ENCODE measurements at places on chromosomes 13 and 19.

GRCh38 chr13:25766991-25767390 is 284.8 kb downstream of the SHISA2 start:
- no peak for DNase-seq

GRCh38 chr13:70183041-70183440 is 74.8 kb upstream of the KLHL1 start:
- no peak for DNase-seq

- peak; percentile 32 for DNase-seq
Measured at GRCh38 chr13:36420437-36420891, 11.8 kb upstream of the CCNA1 start.

DNA sequence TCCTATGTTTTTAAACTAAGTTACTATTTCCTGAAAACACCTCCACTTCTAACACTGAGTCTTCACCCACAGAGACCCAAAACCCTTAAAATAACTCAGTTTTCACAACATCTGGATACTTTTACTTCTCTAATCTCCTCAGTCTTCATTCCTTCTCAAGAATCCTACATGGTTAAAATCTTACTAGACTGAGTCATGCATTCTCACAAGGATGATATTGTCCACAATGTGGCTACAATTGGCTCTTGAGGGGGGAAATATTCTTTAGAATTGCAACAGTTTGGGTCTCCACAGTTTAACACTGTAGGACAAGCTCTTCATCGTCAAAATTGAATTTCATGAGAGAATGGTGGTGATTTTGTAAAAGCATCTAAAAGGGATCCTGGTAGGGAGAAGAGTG is 397.1 kb downstream of the SLITRK5 start:
- DNase-seq: no peak

- DNase-seq: no peak
Measured at GRCh38 chr13:42996584-42996983, 4.5 kb upstream of the EPSTI1 start.

DNA sequence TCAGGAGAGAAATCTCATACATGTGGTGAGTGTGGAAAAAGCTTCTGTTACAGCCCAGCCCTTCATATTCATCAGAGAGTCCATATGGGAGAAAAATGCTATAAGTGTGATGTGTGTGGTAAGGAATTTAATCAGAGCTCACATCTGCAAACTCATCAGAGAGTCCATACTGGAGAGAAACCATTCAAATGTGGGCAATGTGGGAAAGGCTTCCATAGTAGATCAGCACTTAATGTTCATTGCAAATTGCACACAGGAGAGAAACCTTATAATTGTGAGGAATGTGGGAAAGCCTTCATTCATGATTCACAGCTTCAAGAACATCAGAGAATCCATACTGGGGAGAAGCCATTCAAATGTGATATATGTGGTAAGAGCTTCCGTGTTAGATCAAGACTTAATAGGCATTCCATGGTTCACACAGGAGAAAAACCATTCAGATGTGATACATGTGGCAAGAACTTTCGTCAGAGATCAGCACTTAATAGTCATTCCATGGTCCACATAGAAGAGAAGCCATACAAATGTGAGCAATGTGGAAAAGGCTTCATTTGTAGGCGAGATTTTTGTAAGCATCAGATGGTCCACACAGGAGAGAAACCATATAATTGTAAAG is 15.2 kb downstream of the ZNF221 start:
- DNase-seq: no peak

DNA sequence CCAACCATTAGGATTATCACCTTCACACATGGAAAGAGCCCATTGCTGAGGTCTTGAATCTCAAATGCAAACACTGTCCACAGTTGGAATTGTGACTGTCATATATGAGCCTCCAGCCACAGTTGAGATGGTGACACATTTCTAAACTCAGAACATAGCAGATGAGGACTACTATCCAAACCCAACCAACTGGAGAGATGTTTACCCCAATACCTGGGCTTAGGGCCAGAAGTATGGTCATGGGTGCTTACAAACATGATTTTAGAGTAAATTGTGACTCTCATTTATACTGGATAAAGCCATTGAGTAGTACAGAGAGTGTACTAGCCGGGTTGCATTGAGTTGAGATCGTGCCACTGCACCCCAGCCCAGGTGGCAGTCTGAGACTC is 14.0 kb upstream of the ZNF681 start:
- no peak for DNase-seq

GRCh38 chr13:97429681-97430081 is 4.3 kb upstream of the RAP2A start:
- DNase-seq: no peak

- no peak for DNase-seq
Measured at GRCh38 chr13:57824121-57824520, 192.6 kb downstream of the PCDH17 start.

- no peak for DNase-seq
Measured at GRCh38 chr19:48648134-48648533, 2.1 kb upstream of the CA11 start.

DNA sequence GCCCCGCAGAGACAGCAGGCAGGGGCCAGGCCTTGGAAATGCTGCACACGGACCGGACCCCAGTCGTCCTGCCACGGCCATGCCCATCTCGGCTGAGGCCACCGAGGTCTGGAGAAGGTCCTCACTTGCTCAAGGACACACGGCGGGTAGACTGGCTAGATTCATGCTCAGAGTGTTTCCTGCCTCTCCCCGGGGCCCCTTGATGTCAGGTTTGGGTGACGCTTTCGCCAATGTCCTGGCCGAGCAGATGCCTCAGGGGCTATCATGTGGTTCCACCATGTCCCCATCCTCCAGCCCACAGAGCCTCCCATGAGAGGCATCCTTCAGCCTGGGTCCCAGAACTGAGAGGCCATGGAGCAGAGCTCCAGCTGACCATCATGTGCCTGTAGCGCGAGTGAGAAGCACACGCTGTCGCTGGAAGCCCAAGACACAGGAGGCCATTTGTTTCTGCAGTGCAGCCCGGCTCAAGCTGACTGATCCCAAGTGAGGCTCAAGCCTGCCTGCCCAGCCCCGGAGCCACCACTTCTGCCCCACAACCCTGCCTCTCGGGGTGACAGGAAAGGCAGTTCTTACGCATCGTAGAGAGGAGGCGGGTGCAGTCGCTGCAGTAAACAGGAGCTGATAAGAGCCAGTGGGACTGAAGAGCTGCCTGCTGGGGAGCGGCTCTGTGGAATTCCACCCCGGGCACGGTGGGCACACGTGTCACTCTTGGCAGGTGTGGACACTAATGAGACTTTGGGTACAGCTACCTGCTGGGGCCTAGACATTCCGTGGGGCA is 53.9 kb upstream of the GAS6 start:
- DNase-seq: no peak
